ENCODE measurements at places on chromosomes 6 and 20.

DNA sequence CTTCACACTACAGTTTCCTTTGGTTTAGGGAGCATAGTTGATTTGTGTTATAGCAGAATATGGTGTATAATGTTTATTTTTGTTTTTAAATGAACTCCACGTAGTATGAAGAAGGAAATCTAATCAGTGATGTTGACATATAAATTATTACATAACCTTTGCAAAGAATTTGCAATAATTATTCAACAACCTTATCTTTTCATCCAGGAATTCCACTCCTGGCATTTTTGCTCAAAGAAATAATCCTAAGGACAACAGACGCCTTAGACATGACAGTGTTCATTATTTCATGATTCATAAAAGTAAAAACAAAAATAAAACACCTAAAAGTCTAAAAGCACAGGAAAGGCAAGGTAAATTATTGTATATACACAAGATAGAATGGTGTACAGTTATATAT lies 229.2 kb downstream of the EPM2A start:
- no peak for DNase-seq

GRCh38 chr6:170516783-170517616 lies 36.1 kb downstream of the PSMB1 start:
- DNase-seq: no peak

DNA sequence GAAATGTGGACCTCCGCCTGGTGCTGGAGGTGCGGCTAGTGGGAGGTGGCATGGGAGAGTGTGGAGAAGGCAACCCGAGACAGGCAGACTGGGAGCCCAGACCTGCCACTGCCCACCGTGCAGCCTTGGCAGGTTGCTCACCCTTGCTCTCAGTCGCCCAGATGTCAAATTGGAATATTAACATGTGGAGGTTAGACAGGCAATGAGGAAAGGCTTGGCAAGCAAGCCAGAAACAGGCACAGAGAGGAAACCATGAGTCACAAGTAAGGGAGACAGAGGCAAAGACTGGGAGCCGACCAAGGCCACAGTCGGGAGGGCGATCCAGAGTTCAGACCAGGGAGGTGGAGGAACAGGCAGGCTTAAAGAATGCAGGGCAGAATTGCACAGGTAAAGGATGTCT lies 178.2 kb downstream of the FOXC1 start:
- DNase-seq: no peak

- DNase-seq: no peak
Measured at GRCh38 chr6:67210450-67210849, 1424.6 kb upstream of the ADGRB3 start.

GRCh38 chr6:34451192-34451591 lies 14.7 kb upstream of the PACSIN1 start:
- DNase-seq: no peak

GRCh38 chr20:11182720-11183119 lies 508.9 kb upstream of the JAG1 start:
- no peak for DNase-seq

- no peak for DNase-seq
Measured at GRCh38 chr6:93654548-93654947, 235.2 kb upstream of the EPHA7 start.

DNA sequence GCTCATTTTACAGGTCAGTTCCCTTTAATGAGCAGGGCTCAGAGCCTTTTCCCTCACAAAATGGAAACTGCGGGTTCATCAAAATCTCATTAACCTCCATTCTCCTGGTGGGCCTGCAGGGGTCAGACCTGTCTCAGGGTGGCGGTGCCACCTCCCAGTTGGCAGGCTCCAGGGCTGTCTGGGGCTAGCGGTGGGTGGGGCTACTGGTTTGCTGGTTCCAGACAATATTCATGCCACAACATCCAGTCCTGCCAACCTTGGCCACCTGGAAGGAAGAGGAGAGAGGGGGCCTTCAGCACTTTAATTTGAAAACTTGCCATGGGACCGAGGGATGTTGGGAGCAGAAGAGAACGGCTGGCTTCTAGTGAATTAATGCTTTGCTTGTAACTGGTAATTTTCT lies 41.9 kb upstream of the CTNNBL1 start:
- DNase-seq: no peak

GRCh38 chr6:161836643-161837448 lies 563.0 kb upstream of the AGPAT4 start:
- DNase-seq: no peak

DNA sequence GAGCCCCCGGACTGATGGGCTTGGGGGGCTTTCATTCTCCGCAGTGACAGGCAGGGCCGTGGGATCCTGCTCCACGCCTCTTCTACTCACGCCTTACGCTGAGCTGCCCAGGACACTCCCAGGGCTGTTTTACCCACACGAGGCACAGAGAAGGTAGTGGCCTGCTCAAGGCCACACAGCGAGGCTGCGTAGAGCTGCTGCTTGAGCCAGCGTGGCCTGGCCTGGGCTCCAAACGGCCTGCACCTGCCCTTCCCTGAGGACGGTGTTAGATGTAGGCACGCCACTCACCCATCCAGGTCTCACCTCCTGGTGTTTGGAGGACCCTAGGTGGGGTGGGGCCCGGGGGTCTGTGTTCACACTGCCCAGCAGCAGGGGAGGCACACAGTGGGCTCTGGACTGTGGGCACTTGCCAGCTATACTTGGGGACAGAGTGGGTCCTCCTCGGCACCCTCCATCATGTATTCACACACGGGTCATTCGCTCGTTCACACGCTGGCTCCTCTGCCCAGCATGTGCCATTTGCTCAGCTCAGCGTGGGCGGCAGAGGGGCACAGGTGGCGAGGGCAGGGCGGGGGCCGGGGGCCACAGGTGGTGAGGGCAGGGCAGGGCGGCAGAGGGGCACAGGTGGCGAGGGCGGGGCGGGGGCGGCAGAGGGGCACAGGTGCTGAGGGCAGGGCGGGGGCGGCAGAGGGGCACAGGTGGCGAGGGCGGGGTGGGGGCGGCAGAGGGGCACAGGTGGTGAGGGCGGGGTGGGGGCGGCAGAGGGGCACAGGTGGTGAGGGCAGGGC lies 18.4 kb upstream of the RBBP8NL start:
- no peak for DNase-seq

- DNase-seq: no peak
Measured at GRCh38 chr6:75813476-75814250, 64.6 kb downstream of the MYO6 start.

GRCh38 chr6:132768051-132768517 lies 10.4 kb upstream of the VNN2 start:
- no peak for DNase-seq

DNA sequence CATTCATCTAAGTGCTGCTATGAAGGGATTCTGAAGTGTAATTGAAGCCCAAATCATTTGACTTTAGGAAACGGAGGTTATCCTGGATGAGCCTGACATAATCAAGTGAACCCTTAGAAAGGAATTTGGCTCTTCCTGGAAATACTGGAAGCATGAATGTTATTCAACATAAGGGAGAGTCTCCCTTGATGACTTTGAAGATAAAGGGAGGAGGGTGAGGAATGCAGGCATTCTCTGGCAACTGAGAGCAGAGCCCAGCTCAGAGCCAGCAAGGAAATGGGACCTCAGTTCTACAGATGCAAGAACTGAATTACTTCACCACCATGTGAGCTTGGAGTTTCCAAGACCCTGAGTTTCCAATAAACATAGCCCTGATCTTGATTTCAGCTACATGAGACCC lies 168.2 kb downstream of the DLL1 start:
- no peak for DNase-seq

DNA sequence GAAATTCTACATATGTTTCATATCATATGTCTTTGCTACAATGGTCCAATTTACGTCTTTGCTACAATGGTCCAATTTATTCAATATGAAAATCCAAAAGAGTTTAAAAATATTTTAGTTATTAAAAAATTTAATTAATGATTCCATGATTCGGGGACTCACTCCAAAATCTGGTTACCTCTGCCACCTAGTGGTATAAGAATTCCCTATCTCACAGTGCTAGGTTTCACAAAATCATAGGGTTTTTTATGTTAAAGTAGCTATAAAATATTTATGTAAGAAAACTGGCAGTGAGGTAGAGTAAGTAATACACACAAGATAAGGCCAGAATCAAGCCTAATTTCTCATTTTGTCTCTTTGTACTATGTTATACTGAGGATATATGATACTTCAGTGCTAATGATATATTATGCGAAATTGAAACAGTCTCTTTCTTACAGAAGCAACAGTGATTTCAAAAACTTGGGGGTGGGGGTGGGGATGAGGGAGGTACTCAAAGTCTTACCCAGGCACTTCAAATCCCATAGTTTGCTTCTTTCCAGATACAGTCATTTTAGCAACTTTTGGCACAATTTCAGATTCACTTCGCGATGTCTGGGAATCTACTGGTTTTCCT lies 52.3 kb downstream of the HBS1L start:
- no peak for DNase-seq

DNA sequence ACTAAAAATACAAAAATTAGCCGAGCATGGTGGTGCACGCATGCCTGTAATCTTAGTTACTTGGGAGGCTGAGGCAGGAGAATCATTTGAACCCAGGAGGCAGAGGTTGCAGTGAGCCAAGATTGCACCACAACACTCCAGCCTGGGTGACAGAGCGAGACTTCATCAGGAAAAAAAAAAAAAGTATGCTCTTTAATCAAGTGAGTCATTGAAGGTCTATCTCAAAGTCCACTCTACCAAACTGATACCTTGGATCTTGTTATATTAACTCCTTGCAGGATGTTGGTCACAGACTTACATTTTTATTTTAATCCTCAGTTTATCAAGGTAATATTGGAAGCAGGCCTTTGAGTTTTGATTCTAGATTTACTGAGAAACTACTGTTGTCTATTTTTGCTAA lies 348.7 kb downstream of the COL12A1 start:
- no peak for DNase-seq

DNA sequence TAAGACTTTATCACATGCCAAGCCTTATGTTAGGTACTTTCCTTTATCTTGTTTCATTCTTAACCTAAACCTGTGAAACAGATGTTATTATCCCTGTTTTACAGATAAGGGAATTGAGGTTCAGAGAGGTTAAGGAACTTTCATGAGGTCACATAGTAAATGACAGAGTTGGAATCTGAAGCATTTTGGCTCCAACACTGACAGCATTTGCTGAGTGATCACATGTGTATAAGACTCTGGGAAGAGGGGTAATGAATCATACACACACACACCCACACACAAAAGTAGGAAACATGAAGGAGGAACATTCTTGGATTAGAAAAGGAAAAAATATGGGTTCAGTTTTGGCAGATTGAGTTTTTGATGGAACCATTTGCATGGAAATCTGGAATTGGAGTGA lies 212.5 kb downstream of the GJA1 start:
- DNase-seq: no peak

DNA sequence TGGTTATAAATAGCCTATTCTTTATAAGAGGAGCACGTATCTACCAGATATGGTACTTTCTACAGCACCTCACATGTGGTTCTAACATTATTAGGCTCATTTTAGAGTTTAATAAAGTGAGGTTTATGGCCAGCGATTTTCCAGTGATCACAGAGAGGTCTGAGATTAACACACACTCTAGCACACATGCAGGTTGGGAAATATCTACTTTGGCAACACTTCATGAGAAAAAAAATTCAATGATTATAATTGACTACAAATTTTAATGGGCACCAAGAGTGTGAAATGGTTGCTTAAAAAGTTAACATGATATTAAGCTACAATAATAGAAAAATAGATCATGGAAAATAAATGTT lies 693 bp upstream of the KLHL31 start:
- no peak for DNase-seq

- no peak for DNase-seq
Measured at GRCh38 chr6:43666196-43666920, 21.2 kb downstream of the MRPS18A start.

DNA sequence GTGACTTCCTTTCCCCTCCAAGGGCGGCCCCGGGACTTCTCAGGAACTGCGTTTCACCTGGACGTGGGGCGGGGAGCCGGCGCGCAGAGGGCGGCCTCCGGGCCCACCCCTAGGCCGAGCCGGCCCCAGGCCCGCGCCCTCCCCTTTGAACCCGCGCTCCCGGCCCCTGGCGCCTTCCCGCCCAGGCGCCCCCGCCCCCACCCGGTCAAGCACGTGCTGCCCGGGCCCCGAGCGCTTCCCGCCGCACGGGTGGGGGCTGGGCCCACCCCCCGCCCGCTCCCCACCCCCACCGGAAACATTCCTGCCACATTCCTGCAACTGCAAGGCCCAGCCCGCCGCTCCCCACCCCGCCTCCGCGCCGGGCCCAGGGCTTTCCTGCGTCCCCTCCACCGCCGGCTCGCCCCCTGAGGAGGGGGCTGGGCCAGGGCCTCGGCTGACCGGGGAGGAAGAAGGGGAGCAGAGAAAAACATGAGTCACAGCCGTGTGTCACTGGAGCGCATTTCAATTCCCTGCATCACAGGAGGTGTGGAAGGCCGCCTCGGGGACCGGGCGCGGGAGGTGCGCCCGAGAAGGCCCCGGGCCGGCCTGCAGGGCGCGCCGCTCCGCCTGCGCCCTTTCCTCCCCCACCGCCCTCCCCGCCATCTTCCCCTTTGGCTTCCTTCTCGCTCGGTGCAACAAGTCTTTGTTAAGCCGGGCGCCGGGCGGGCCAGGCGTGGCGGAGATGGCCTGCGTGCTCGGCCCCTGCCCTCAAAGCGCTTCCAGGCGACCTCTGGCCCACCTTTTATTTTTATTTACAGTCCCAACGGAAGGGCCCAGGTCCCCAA lies 1.2 kb upstream of the HMGA1 start:
- peak; percentile 58 for DNase-seq

DNA sequence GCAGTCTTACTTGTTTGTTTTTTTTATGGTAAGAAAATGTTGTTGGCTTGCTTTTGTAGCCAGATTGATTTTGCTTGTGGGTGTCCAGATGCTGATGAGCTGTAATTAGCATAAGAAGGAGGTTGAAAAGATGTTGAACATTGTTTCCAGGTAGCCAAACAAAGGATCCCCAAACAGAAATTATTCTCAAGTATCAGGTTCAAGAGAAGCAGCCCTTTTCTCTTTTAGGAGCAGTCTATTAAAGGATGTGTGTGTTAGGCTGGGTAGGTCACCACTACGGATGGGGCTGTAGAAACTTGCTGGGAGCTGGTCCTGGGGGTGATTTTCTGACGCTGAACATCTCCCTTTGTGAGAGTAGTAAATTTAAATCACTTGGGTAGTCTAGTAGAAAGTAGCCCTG lies 86.9 kb upstream of the VSTM2L start:
- no peak for DNase-seq

GRCh38 chr6:105835373-105835772 lies 250.8 kb upstream of the PRDM1 start:
- DNase-seq: peak; percentile 20

DNA sequence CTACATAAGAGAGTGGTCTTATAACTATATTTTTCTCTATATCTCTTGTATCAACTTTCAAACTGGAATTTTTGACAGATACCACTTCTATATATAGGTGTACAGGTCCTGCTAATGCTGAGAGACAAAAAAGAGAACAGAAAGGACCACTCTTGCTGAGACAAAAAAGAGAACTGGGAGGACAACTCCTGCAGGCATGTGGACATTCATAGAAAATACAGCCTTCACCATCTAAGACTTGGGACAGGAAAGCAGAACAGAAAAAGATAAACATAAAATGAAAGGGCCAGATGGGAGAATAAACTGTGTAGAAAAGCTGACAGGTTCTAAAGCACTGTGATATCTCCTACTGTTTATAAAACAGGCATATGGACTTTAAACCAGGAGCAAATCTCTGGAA lies 541.0 kb upstream of the ADGRB3 start:
- no peak for DNase-seq
